T-helper 2 cell treated with Interferon-gamma antibody and Interleukin-4, amounts not matched to agents 5 μg/mL and 100 μg/mL, for 36 hours (primary cell): ENCODE measurements at places on chromosomes 7 and 10.
A peak's percentile ranks its signal among the peaks of the same experiment; 100 is the strongest.

GRCh38 chr10:70880077-70880534 is 8.3 kb downstream of the PCBD1 start:
- no peak overlapping the region for H3K4me3 ChIP-seq
- H3K4me1 ChIP-seq = peaks cover 3% of the 10 kb centered on the region
- H3K27me3 ChIP-seq = no peaks in the 10 kb centered on the region
- no peak overlapping the region for H3K27ac ChIP-seq
- peak; percentile 72 for DNase-seq
- H3K36me3 ChIP-seq = peaks cover 16% of the 10 kb centered on the region

- H3K36me3 ChIP-seq = peaks cover 60% of the 10 kb centered on the region
- peaks cover 51% of the 10 kb centered on the region for H3K4me1 ChIP-seq
- H3K27me3 ChIP-seq = no peaks in the 10 kb centered on the region
- H3K4me3 ChIP-seq = no peak overlapping the region
- DNase-seq = peak; percentile 27
- peak overlapping the region; percentile 1 for H3K27ac ChIP-seq
These were observed 15.4 kb downstream of the YWHAG start for GRCh38 chr7:76343294-76343930.

GRCh38 chr10:60350400-60350799 is 39.3 kb downstream of the ANK3 start:
- H3K27me3 ChIP-seq = no peaks in the 10 kb centered on the region
- no peak for DNase-seq
- no peaks in the 10 kb centered on the region for H3K4me1 ChIP-seq
- H3K4me3 ChIP-seq = no peak overlapping the region

DNA sequence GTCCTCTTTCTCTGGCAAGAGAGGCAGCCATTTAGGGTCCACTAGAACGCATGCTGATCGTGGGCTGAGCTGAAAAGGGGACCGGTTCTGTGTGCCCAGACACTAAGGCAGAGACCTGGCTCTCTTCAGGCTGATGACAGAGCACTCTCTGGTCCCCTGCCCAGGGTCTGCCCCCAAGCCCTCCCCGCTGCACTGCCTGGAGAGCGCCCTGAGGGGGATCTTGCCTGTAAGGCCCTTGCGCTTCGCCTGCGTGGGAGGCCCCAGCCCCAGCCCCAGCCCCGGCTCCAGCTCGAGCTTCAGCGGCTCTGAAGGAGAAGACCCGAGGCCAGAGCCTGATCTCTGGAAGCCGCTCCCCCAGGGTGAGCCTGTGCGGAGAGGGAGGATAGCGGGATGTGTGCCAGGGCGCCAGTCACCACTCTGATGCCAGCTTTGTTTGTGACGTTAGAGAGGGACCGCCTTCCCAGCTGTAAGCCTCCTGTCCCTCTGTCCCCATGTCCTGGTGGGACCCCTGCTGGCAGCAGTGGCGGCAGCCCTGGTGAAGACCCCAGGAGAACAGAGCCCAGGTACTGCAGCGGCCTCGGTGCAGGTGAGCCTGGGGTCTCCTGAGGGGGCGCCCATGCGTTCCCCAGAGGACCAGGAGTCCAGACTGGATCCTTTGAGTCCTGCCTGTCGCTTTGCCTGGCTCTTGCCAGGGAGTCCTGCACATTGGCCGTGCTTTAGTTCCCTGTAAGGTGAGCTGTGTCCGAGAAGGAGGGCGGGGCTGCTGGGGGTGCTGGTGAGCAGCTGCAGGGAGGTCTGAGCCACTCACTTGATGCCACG is 43.2 kb downstream of the ZNF467 start:
- H3K36me3 ChIP-seq = no peaks in the 10 kb centered on the region
- no peaks in the 10 kb centered on the region for H3K27me3 ChIP-seq
- no peaks in the 10 kb centered on the region for H3K4me1 ChIP-seq
- no peak overlapping the region for H3K27ac ChIP-seq

DNA sequence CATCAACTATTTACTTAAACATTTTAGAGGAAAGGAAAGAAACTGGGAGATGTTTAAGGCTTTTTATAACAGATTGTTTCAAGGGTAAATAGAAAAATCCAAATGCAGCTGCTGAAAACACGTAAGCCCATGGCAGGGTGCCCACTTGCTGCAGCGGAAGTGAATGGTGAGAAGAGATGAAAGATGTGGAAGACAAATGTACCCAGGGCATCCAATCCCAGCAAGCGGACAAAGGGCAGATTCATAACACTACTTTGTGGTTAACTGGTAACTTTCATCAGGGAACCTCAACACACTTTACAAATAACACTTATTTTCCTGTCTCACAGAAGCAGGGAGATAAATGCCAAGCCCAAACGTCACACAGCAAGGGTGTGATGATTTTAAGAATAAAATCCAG is 358.4 kb downstream of the KCNMA1 start:
- peaks cover 4% of the 10 kb centered on the region for H3K4me1 ChIP-seq
- H3K36me3 ChIP-seq = no peaks in the 10 kb centered on the region
- H3K4me3 ChIP-seq = no peak overlapping the region
- no peak overlapping the region for H3K27ac ChIP-seq
- DNase-seq = no peak
- H3K27me3 ChIP-seq = peaks cover 8% of the 10 kb centered on the region

DNA sequence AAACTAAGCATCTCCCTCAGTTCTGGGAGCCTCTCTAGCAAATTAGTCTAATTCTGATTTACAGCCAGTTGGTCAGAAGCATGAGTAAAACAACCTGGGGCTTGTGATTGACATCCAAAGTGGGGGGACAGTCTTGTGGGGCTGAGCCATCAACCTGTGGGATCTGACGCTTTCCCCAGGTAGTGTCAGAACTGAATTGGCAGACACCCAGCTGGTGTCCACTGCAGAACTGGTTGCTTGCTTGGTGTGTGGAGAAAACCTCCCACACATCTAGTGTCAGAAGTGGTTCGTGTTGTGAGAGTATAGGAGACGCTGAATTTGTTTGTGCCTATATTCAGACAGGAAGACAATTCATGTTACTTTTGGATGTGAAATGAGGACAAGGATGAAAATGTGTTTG is 92.2 kb upstream of the PDCD4 start:
- DNase-seq = no peak
- no peak overlapping the region for H3K27ac ChIP-seq
- peaks cover 52% of the 10 kb centered on the region for H3K4me1 ChIP-seq
- H3K4me3 ChIP-seq = no peak overlapping the region
- H3K27me3 ChIP-seq = no peaks in the 10 kb centered on the region

- no peak overlapping the region for H3K27ac ChIP-seq
- H3K36me3 ChIP-seq = peaks cover 20% of the 10 kb centered on the region
- peaks cover 4% of the 10 kb centered on the region for H3K4me1 ChIP-seq
These were observed 7.2 kb downstream of the GCC1 start for GRCh38 chr7:127578036-127578684.

GRCh38 chr10:792792-793100 is 103.3 kb upstream of the DIP2C start:
- no peak overlapping the region for H3K4me3 ChIP-seq
- no peak overlapping the region for H3K27ac ChIP-seq
- no peak for DNase-seq
- peaks cover 7% of the 10 kb centered on the region for H3K36me3 ChIP-seq
- no peaks in the 10 kb centered on the region for H3K4me1 ChIP-seq

GRCh38 chr7:147033641-147034040 is 917.0 kb downstream of the CNTNAP2 start:
- H3K27me3 ChIP-seq = no peaks in the 10 kb centered on the region
- H3K4me3 ChIP-seq = no peak overlapping the region
- DNase-seq = no peak
- no peak overlapping the region for H3K27ac ChIP-seq
- no peaks in the 10 kb centered on the region for H3K36me3 ChIP-seq

DNA sequence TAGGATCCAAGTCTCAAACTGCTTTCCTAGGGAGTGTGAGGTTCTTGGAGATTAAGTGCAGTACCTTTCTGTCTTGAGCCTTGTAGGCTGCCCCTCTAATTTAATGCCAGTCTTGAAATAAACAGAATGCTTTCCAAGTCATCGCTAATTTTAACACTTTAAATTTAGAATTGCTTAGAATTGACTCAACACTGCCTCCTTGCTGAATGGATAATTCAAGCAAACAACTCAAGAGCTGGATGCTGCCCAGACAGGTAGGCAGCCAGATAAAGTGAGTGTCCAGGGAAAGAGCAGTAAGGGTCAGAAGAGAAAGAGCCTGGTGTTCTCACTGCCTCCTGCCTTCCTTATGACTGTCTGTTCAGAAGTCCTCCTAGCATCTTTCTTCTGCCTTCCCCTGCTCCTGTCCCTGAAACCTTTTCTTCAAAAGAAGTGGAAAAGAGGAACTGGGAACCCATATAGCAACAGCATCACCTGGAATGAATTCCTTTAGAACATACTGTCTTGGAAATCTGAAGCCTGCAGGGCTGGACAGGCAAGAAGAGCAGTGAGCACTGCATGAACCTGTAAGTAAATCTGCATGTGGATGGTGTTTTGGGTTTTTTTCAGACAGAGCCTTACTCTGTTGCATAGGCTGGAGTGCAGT is 3.1 kb upstream of the GOT1 start:
- no peak for DNase-seq
- H3K27me3 ChIP-seq = no peaks in the 10 kb centered on the region
- H3K36me3 ChIP-seq = no peaks in the 10 kb centered on the region
- H3K4me3 ChIP-seq = no peak overlapping the region

DNA sequence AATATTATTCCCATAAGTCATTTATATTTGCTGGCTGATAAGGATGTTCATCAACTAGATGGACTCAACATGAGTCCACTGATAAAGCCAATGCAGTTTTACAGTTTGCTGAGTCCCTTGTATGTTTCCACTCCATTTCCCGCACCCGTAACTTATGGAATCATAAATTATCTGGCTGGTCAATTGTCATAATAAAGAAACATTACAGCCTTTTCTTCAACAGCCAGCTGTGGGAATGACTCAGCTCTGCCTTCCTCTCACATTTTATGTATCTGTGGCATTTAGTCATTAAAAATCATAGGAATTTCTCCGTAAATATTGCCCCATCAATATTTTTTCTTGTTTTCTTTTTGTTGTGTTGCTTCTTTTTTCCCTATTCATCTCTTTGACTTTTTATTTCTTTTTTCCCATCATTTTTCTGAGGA is 22.3 kb upstream of the TMEM26 start:
- no peak overlapping the region for H3K27ac ChIP-seq
- DNase-seq = no peak
- H3K4me1 ChIP-seq = no peaks in the 10 kb centered on the region
- H3K4me3 ChIP-seq = no peak overlapping the region

DNA sequence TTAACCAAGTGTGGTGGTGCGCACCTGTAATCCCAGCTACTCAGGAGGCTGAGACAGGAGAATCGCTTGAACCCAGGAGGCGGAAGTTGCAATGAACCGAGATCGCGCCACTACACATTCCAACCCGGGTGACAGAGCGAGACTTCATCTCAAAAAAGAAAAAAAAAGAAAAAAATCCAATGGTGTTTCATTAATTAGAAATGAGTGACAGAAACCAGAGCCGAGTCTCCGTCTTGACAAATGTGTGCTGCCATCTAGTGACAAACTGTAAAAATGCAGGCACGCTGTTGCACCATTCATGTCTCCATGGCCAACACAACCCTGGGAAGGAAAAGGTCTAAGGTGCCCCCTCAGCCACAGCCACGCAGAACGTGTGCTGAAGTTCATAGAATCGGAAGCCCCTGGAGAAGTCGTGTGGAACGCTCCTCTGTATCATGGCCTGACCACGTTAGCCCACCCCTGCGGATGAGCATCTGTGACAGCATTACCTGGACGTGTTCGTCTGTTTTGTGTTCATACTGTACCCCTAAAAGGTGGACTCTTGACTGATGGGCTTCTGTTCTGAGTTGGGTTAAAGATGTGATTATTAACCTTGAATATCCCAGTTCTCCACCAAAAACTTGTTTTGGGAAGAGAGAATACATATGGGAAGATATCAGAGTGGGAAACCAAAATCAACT is 94.9 kb downstream of the LYZL2 start:
- H3K4me3 ChIP-seq = no peak overlapping the region
- H3K4me1 ChIP-seq = peaks cover 41% of the 10 kb centered on the region
- H3K27ac ChIP-seq = no peak overlapping the region
- peak; percentile 54 for DNase-seq
- H3K27me3 ChIP-seq = peaks cover 11% of the 10 kb centered on the region

DNA sequence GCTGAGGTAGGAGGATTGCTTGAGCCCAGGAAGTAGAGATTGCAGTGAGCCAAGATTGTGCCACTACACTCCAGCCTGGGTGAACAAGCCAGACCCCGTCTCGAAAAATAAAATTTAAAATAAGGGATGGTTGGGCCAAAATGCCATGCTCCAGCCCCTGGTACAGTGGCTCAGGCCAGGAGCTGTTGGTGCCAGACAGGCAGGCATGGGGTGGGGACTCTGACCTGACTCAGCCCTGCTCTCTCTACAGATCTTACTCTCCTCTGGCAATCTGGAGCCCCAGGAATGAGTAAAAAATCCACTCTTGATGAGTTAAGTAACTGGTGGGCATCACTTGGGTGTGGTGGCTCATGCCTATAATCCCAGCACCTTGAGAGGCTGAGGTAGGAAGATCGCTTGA is 8.4 kb upstream of the TMEM120A start:
- DNase-seq = no peak
- H3K36me3 ChIP-seq = peaks cover 22% of the 10 kb centered on the region
- no peaks in the 10 kb centered on the region for H3K27me3 ChIP-seq
- no peak overlapping the region for H3K4me3 ChIP-seq

- H3K4me1 ChIP-seq = peaks cover 2% of the 10 kb centered on the region
- H3K4me3 ChIP-seq = no peak overlapping the region
- DNase-seq = no peak
- no peak overlapping the region for H3K27ac ChIP-seq
These were observed 1.5 kb upstream of the ELFN1 start for GRCh38 chr7:1668396-1669063.
